ENCODE measurements at places on chromosomes 7 and 10.

- no peak for DNase-seq
Measured at GRCh38 chr7:99557940-99558305, 519 bp upstream of the ZNF655 start.

DNA sequence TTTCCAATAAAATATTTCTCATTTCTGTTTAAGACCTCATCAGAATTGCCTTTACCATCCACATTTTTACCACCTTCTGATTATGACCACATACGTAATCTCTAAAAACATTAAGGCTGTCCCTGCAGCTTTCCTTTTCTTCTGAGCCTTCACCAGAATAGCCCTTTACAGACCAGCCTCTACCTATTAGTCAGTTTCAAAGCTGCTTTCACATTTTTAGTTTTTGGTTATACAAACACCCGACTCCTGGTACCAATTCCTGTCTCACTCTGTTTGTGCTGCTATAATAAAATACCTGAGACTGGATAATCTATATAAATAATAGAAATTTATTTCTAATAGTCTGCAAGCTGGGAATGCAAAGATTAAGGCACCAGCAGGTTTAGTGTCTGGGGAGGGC, 15.4 kb upstream of the GTF2IRD1 start:
- no peak for DNase-seq

- DNase-seq = no peak
Measured at GRCh38 chr7:55515569-55516279, 56.6 kb downstream of the VOPP1 start.

DNA sequence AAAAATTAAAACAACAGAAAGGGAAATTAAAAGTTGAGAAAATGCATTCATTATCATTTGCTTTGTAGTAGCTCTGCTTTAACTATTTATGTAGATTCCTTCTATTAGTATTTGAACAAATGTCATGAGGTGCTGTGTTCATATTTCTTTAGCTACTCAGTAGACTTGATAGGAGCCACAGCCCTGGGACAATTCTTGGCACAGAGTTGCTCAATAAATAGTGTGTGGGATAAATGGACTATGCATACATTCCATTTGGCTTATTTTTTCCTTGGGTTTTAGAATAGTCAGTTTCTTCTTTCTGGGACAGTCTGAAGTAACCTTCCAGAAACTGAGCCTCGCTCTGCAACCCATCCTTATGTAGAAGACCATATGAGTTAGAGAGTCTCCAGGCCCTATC, 13.4 kb downstream of the RPP30 start:
- DNase-seq = no peak

DNA sequence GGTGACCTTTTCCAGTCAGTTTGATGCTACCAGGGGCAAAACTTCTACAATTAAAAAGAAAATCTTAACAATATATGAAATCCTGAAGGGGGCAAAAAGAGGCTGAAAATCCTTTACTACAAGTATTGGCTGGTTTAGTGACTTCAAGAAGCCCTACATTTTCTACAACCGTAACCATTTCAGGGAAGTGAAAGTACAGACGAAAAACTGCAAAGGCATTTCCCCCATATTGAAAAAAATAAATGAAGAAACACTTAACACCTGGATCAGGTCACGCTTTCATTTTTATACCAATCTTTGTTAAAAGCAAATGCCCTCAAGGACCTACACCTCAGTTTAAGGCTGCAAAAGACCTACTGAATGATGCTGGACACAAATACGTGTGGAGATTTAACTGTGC, 38.6 kb downstream of the IL6 start:
- no peak for DNase-seq

- no peak for DNase-seq
Measured at GRCh38 chr7:25720427-25720826, 431.6 kb upstream of the NFE2L3 start.

- DNase-seq = no peak
Measured at GRCh38 chr7:90210981-90211380, 559 bp upstream of the STEAP2 start.

DNA sequence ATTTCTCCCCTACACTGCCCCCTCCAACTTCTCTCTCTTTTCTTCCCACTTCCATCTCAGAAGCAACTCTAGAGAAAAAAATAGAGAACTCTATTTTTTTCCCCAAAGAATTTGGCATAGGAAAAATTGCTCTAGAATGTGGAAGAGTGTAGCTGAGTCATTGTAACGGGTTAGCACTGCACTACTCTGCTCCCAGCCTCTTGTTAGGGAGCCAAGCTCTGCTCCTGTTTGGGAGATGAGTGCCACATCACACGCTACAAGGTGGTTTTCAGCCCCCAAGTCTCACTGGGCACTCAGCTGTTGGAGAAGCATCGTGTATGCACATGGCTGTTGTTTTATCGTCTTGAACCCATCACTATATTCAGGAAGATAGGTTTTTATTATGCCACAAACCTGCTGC, 136.4 kb downstream of the BMPER start:
- DNase-seq = no peak

DNA sequence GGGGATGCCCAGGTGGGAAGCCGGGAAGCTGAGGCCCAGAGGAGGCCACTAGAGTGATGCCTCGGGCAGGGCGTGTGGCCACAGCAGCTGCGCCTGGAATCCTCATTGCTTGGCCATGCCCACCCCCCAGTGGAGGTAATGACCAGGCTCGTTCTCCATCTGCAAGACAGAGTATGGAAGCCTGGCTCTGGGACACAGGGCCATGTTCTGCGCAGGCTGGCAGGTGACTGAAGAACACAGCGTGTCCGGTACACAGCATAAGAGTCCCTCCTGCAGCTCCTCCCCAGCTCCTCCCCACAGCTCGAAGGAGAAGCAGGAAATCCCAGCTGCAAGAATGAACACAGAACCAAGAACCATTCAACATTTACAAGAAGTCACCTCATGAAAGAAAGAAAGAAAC, 64.8 kb downstream of the SMURF1 start:
- DNase-seq = no peak

GRCh38 chr10:86065711-86066251, 300.8 kb downstream of the GRID1 start:
- no peak for DNase-seq

DNA sequence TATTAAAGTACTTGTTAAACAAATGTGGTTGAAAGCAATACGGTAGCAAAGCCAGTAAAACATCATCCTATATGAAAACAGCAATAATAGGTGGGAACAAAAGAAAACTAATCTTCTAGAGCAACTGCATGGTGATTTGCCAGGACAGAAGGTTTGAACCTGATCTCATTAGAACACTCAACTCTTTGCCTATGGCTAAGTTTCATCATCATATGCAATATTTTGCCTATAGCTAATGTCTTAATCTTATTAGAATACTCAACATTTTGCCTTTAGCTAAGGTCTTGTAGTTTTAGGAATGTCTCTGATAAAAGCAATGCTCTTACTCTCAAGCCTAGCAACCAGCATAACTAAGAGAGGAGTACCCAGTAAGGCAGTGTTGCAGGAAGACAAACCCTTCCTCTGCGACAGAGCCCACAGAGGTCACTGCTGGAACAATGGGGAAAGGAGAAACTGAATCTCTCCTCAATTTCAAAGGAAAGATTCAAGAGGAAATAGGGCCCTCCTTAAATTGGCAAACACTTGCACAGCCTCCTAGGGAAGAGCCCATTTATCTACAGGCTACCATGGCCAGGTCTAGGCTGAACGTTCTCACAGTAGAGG, 38.3 kb downstream of the CADPS2 start:
- no peak for DNase-seq

- peak; percentile 88 for DNase-seq
Measured at GRCh38 chr7:46291050-46291438, 370.0 kb upstream of the IGFBP3 start.

Measured in epithelial cell of prostate (primary cell).